ENCODE measurements at places on chromosomes 3 and 15. TPM values are rescaled to one million over a fixed set of nuclear protein-coding genes. Genes with fewer than 3 reads are reported as not detected.
A peak's percentile ranks its signal among the peaks of the same experiment; 100 is the strongest.

DNA sequence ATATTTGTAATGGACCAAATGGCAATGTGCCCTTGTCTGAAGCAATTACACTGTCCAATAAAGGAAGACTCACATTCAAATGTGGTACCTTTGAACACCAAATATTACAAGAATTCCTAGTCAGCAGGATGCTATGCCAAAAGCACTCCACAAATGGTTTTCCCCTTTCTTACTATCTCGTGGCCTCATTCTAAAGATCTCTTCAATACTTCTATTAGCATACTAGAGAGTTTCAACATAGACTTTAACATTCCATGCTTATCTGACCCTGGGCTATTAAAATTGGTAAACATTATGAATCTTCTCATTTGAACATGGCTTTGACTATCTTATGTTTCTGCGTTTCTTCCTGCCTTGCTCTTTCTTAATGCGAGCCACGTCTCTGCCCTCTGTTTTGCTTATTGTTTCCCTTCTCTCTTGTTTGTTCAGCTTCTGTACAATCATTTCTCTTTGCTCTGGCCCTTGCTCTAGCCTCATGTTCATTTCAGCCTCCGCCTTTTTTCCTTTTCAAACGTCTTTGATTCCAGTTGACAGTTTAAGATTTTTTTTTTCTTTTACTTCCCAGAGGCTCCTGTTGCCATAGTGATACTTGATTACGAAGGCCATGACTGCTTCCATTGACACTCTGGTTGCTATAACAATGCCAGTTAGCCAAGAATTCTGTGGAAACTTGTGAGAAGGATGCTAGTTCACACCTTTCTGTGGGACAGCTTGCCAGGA is 49.5 kb upstream of the SLC9A9 start:
- H3K27ac ChIP-seq: no peak overlapping the region
- DNase-seq: no peak
- H3K4me3 ChIP-seq: no peak overlapping the region
- no peaks in the 10 kb centered on the region for H3K36me3 ChIP-seq

- H3K36me3 ChIP-seq: no peaks in the 10 kb centered on the region
- H3K4me1 ChIP-seq: peaks cover 4% of the 10 kb centered on the region
- DNase-seq: peak; percentile 12
- H3K27ac ChIP-seq: no peak overlapping the region
- H3K27me3 ChIP-seq: no peaks in the 10 kb centered on the region
- no peak overlapping the region for H3K4me3 ChIP-seq
These were observed 99.8 kb downstream of the MEGF11 start for GRCh38 chr15:66153549-66154415.

DNA sequence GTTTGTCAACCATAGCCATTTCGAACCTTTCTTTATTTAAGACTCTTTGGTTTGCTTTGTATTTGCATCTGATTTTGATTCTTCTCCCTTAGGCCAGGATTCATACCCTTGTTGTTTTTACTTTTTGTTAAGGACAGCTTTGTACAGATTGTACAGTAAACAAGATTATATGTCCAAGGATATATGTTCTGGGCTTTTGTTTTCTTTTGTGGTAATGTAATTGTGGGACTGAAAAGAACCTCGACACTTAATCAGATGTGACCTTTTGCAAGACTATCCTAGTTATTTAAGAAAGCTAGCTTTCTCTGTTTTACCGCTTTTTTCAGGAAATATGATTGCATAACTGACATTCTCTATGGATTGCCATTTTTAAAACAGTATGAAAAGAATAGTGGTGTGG is 67.0 kb upstream of the SAMMSON start:
- H3K4me3 ChIP-seq: no peak overlapping the region
- no peak overlapping the region for H3K27ac ChIP-seq
- no peaks in the 10 kb centered on the region for H3K36me3 ChIP-seq
- no peaks in the 10 kb centered on the region for H3K4me1 ChIP-seq
- no peak for DNase-seq
- no peaks in the 10 kb centered on the region for H3K27me3 ChIP-seq

DNA sequence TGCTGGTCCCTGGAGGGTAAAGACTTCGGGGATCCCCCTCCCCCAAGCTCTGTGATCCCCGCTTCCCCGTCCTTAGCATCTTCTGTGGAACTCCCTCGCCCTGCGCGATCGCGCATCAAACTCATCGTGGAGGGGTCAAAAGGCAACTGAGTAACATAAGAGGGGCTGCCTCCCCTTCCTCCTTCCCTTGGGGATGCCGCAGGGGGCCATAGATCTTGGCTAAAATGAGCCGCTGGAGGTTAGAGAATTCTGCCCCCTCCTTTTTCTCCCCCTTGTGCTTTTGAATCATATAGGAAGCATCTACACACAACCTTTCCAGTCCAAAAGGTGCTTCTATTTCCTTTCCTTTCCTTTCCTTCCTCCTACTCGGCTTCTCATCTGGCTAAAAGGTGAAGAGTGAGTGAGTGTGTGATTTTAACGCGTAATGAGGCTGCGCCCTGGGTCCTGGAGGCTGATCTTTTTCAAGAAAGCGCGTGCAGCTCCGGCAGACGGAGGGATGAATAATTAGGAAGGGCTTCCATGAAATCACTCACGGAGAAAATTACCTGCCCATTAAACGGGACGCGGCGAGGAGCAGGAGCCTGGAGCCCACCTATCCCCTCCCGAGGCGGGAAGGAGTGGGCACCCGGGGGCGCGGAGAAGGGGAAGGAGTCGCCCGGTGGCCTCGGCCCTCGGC is 831 bp upstream of the ROBO2 start:
- no peak overlapping the region for H3K4me3 ChIP-seq
- H3K4me1 ChIP-seq: no peaks in the 10 kb centered on the region
- DNase-seq: no peak
- no peak overlapping the region for H3K27ac ChIP-seq

GRCh38 chr3:183122257-183122932 is 23.1 kb upstream of the MCCC1 start:
- H3K4me1 ChIP-seq: no peaks in the 10 kb centered on the region
- H3K27ac ChIP-seq: no peak overlapping the region
- H3K4me3 ChIP-seq: no peak overlapping the region
- H3K36me3 ChIP-seq: no peaks in the 10 kb centered on the region

Gene SH3GL3
- polyA plus RNA-seq: not detected

Gene MUSTN1
- 11.2 TPM for polyA plus RNA-seq

Measured in B cell (primary cell).